ENCODE measurements at places on chromosomes 4 and X. TPM values are rescaled to one million over a fixed set of nuclear protein-coding genes. Genes with fewer than 3 reads are reported as not detected.

GRCh38 chr4:16029262-16029661 is 54.6 kb downstream of the PROM1 start:
- no peak for DNase-seq

DNA sequence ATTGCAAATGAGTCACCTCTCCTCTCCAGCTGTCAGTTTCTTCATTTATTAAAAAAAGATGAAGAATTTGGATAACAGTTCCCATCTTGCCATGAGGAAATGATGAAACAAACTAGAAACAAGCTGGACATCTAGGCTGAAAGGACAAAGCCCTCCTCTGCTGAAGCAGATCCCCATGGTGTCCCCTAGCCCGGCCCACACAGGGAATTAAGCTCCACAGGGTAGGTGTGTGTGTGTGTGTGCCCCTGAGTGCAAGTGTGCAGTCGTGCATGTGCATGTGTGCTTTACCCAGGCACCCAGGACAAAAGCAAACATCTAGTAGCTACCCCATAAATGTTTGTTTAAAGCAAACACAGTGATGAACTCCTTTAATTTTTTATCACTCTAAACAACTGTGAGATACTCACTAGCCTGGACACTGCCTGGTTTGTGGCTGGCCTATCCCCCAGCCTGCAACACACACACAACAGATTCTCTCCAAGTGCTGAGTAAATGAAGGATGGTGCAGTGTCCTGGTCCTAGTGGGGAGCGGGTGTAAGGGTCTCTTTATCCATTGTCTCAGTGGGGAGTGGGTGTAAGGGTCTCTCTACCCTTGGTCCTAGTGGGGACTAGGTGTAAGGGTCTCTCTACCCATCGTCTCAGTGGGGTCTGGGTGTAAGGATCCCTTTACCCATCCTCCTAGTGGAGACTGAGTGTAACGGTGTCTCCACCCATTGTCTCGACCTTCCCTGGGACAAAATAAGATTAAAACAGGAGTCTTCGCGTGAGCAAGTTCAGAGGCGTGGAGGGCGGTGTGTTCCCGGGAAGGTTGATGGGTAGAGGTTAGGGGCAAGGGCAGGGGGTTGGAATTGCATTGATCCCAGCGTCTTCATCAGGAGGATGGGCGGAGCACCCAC is 688 bp upstream of the EVC start:
- DNase-seq, result no peak

GRCh38 chrX:3527811-3528210 is 181.4 kb upstream of the MXRA5 start:
- DNase-seq, result no peak

DNA sequence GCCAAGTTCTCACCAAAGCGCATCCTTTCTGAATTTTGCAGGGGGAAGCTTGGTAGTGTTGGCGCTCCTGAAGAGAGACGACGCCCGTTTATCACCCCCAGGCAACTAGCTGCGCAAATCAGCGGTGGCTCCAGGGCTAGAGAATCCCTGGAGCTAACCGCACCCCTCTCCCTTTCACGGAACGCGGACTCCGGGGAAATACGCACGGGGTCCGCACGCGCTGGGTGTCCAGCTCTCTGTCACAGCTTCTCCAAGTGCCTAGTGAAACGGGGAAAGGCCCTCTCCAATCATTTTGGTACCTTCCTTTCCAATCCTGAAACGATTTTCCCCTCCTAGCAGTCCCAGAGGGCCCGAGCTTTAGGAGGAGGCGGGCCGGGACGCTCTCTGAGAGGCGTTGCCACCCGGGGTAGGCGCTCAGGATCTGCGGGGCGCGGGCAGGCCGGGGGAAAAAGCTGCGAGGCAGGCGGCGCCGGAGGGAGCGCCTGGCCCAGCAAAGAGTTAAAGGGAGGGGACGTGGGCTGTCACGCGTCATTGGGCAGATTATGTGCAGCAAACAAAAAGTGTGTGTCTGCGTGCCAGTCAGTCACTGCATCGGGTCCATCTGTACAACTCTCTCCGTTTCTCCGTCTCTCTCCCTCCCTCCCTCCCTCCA is at the start of gene PRDM8:
PRDM8 (plus strand) TSS at position 582 of the 652 bp plus-strand sequence. CDS start 2,578 bp downstream, outside the sequence.
- no peak for DNase-seq

DNA sequence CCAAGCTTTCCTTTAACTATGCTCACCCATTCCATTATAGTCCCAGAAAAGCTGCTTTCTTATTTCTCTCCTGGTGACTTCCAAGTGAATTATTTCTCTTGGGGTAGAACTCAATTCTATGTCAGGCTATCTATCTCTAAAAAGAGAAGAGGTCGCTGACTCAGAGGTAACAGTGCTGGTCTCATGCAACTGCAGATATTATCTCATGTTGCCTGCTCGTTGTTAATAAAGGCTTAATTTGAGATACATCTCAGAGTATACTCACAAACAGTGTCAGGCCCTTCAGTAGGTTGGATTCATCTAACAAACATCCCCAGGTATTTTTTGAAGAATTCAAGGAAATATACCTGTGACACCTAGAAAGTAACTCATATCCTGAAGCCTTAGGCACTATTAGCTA is 2.7 kb downstream of the TMEM154 start:
- DNase-seq, result no peak

GRCh38 chrX:23935106-23935505 is 27.3 kb downstream of the CXorf58 start:
- DNase-seq, result no peak

DNA sequence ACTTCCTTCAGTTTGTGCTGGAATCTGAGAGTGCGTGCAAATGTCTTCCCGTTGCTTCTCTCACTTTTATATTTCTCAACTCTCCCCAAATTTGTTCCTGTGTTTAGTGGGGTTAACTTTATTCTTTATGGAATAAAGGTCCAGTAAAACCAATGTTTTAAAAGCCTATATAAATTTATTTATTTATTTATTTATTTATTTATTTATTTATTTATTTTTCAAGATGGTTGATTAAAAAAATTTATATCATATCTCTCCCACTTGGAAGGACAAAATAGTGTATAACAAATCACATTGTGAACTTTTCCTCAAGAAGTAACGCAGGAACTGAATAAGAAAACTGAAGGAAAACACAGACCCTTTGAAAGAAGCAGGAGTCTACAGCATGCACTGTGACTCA is 95.3 kb upstream of the ITM2A start:
- no peak for DNase-seq

DNA sequence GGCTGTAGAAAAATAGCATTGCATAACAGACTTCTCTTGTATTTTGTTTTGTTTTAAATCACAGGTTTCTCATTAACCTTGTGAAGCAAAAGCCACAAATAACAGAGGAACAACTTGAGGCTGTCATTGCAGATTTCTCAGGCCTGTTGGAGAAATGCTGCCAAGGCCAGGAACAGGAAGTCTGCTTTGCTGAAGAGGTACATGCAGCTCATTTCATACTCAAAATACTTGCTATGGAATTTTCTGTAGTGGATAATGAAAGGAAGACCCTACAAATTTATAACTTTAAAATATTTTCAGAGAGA is 17.6 kb downstream of the AFP start:
- DNase-seq, result no peak

DNA sequence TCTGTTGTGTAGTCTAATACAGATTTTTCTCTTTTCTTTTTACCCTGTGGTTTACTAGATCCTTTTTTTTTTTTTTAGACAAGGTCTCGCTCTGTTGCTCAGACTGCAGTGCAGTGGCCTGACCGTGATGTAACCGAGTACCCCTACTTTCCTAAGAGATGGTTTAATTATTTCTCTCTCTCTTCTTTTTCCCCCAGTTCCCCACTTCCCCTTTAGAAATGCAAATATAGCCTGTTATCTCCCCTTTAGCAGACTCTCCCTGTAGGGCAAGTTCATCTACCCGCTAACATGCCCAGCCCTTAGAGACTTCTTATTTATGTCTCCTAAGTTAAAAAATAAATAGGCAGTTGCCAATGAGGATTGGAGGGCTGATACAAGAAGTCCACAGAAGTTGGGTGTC is 4.5 kb downstream of the SNX25 start:
- no peak for DNase-seq

- DNase-seq, result no peak
These were observed 29.8 kb upstream of the SMAD1 start for GRCh38 chr4:145451895-145452294.

DNA sequence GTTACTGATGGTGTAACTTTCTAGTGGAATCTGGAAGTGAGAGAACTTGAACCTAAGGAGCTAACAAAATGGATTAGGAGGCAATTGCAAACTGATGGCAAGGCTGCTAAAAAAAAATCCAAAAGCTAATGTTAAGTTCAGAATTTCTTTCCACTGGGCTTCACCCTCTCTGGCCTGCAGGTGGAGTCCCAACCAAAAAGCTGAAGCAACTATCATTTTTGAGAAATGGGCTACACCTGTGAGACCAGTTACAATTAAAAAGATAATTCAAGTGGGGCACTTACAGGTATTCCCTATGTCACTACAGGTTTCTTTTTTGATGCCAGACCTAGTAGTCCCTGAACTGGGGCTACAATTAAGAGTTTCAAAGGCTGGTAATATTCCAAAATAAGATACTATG is 142.1 kb upstream of the FTHL17 start:
- no peak for DNase-seq

GRCh38 chr4:165060938-165061337 is 7.3 kb downstream of the TRIM75 start:
- no peak for DNase-seq

DNA sequence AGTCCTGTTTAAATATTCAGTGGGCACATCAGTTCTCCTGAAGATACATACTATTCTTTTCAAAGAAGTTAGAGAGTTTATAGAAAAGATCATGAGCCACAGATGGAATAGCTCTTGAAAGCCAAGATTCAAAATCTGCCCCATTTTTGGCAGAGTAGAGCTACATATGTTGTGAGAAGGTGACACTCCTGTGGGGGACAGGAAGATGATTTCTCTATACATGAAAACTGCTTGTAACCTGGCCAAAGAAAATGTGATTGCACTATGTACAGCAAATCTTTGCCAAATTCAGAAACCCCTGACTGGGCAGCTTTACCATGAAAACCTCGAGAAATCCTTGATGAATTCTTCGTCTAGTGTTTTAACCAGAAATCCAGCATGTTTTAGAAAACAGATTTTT is 44.9 kb downstream of the GPM6A start:
- no peak for DNase-seq

GRCh38 chr4:89616382-89616781 is 220.6 kb downstream of the SNCA start:
- DNase-seq, result no peak

DNA sequence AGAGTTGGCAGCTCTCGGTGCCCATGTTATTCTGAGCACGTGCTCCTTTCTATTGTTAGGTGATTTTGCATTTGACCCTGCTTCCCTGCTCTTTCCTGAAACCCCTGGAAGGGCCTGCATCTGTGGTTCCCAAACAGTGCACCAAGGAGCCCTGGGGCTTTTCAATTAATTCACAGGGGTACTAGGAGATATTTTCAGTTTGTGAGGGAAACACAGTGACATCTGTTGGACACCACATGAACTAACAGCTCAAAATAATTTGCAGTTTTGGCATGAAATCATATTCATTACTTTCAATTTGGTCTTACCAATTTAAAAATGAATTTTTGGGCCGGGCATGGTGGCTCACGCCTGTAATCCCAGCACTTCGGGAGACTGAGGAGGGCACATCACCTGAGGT is 156.6 kb downstream of the GATB start:
- DNase-seq, result no peak

GRCh38 chrX:127877318-127877717 is 174.9 kb downstream of the ACTRT1 start:
- no peak for DNase-seq

GRCh38 chr4:93467484-93468155 is 360.9 kb upstream of the ATOH1 start:
- DNase-seq, result no peak

KLB gene
- total RNA-seq, result not detected

ITM2A gene
- total RNA-seq, result 138 TPM

PRRG1 gene
- total RNA-seq, result not detected

NLRP2B gene
- not detected for total RNA-seq

NLGN4X gene
- 0.09 TPM for total RNA-seq

PIN4 gene
- total RNA-seq, result 16.8 TPM

MAGIX gene
- total RNA-seq, result 2.1 TPM

CENPE gene
- total RNA-seq, result 36.5 TPM

IL2 gene
- total RNA-seq, result 101 TPM
